Pancreas (tissue), 10 donors: ENCODE measurements at places on chromosomes 7 and 10. TPM values are rescaled to one million over a fixed set of nuclear protein-coding genes. Genes with fewer than 3 reads are reported as not detected.
A peak's percentile ranks its signal among the peaks of the same experiment; 100 is the strongest.

DNA sequence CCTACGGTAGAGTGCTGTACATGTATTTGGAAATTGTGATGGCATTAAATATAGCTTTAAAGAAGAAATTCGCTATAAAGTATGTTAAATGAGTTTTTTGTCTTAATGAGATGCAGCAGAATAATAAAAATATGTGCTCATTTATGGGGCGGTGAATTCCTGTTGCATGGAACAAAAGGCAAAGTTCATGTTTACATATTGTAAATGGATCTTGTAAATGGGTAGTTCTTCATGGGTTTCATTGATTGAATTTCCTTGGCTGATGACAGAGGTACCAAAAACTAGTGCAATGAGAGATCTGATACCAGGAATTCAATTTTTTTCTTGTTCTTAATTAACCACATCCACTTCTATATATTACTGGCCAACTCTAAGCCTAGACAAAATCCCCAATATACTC lies 284.2 kb downstream of the SUGCT start:
- H3K4me1 ChIP-seq, result no peaks in the 10 kb centered on the region
- no peak for DNase-seq
- H3K27me3 ChIP-seq, result no peaks in the 10 kb centered on the region
- H3K4me3 ChIP-seq, result no peak overlapping the region
- H3K36me3 ChIP-seq, result no peaks in the 10 kb centered on the region

GRCh38 chr7:6650521-6651011 lies 13.4 kb downstream of the ZNF316 start:
- H3K4me3 ChIP-seq, result no peak overlapping the region
- peaks cover 28% of the 10 kb centered on the region for H3K36me3 ChIP-seq
- H3K4me1 ChIP-seq, result no peaks in the 10 kb centered on the region
- no peaks in the 10 kb centered on the region for H3K27me3 ChIP-seq
- no peak for DNase-seq

GRCh38 chr10:16909961-16910792 lies 93.0 kb upstream of the RSU1 start:
- no peak overlapping the region for H3K27ac ChIP-seq
- no peaks in the 10 kb centered on the region for H3K36me3 ChIP-seq
- no peaks in the 10 kb centered on the region for H3K27me3 ChIP-seq
- H3K4me3 ChIP-seq, result no peak overlapping the region
- no peak for DNase-seq

DNA sequence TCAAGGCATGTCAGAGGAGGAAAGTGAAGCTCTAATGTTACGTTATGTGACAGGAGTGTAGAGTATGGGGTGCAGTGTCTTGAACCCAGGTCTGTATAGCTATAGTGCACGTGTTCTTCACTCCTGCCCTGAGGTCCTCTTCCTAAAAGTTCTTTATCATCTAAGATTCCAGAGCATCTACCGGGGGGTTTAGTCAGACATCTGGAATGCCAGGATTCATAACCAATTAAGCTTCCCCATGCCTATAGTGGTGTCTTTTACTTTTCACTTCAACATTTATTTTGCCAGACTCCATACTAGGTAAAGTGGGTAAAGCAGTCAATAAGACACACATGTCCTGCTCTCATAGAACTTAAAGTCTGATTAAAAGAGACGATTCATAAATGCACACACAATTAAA lies 22.4 kb downstream of the PPP1R3C start:
- no peaks in the 10 kb centered on the region for H3K27me3 ChIP-seq
- no peak overlapping the region for H3K4me3 ChIP-seq
- DNase-seq, result no peak
- H3K4me1 ChIP-seq, result peaks cover 13% of the 10 kb centered on the region
- no peaks in the 10 kb centered on the region for H3K36me3 ChIP-seq
- no peak overlapping the region for H3K27ac ChIP-seq

- no peaks in the 10 kb centered on the region for H3K36me3 ChIP-seq
- no peak overlapping the region for H3K4me3 ChIP-seq
- no peak overlapping the region for H3K27ac ChIP-seq
- no peak for DNase-seq
- H3K27me3 ChIP-seq, result no peaks in the 10 kb centered on the region
- H3K4me1 ChIP-seq, result no peaks in the 10 kb centered on the region
Observed at GRCh38 chr10:112875476-112876267, 74.4 kb upstream of the TCF7L2 start.

- DNase-seq, result peak; percentile 45
- H3K27me3 ChIP-seq, result no peaks in the 10 kb centered on the region
- no peaks in the 10 kb centered on the region for H3K4me1 ChIP-seq
- H3K4me3 ChIP-seq, result no peak overlapping the region
- H3K36me3 ChIP-seq, result no peaks in the 10 kb centered on the region
- no peak overlapping the region for H3K27ac ChIP-seq
Observed at GRCh38 chr10:13414855-13415254, 66.8 kb upstream of the SEPHS1 start.

- no peaks in the 10 kb centered on the region for H3K36me3 ChIP-seq
- no peaks in the 10 kb centered on the region for H3K27me3 ChIP-seq
- H3K4me3 ChIP-seq, result no peak overlapping the region
- H3K27ac ChIP-seq, result no peak overlapping the region
- no peak for DNase-seq
Observed at GRCh38 chr10:119197921-119198320, 9.4 kb upstream of the GRK5 start.

GRCh38 chr10:30995081-30995770 lies 36.4 kb downstream of the ZNF438 start:
- no peaks in the 10 kb centered on the region for H3K27me3 ChIP-seq
- H3K27ac ChIP-seq, result no peak overlapping the region
- H3K4me3 ChIP-seq, result no peak overlapping the region

GRCh38 chr7:34457329-34457728 lies 200.7 kb upstream of the NPSR1 start:
- no peak overlapping the region for H3K27ac ChIP-seq
- H3K4me1 ChIP-seq, result no peaks in the 10 kb centered on the region
- no peak overlapping the region for H3K4me3 ChIP-seq

- H3K27me3 ChIP-seq, result peaks cover 5% of the 10 kb centered on the region
- H3K27ac ChIP-seq, result no peak overlapping the region
- no peaks in the 10 kb centered on the region for H3K4me1 ChIP-seq
Observed at GRCh38 chr10:5283305-5284158, 81.2 kb upstream of the UCN3 start.

- no peak overlapping the region for H3K27ac ChIP-seq
- DNase-seq, result no peak
- H3K4me1 ChIP-seq, result no peaks in the 10 kb centered on the region
- H3K36me3 ChIP-seq, result no peaks in the 10 kb centered on the region
- H3K27me3 ChIP-seq, result no peaks in the 10 kb centered on the region
Observed at GRCh38 chr10:62250594-62251198, 17.9 kb downstream of the RTKN2 start.

Gene ZNF789
- polyA plus RNA-seq, result 21.9 TPM

Gene IRF5
- polyA plus RNA-seq, result 8.1 TPM

Gene ARHGAP22
- 2.3 TPM for polyA plus RNA-seq

Gene SPDYE18
- 0.49 TPM for polyA plus RNA-seq

Gene IL6
- 3.1 TPM for polyA plus RNA-seq

Gene PPP1R9A
- 6.6 TPM for polyA plus RNA-seq

Gene LDB3
- polyA plus RNA-seq, result 2.1 TPM

Gene GNGT1
- not detected for polyA plus RNA-seq

Gene ZNF212
- polyA plus RNA-seq, result 13.7 TPM
